ENCODE measurements at places on chromosomes 4 and X. TPM values are rescaled to one million over a fixed set of nuclear protein-coding genes. Genes with fewer than 3 reads are reported as not detected.

Gene RNF150
- 7.9 TPM for total RNA-seq

Gene ATP8A1
- 174 TPM for total RNA-seq

- no peak for DNase-seq
Measured at GRCh38 chrX:149647505-149647904, 15.9 kb upstream of the TMEM185A start.

DNA sequence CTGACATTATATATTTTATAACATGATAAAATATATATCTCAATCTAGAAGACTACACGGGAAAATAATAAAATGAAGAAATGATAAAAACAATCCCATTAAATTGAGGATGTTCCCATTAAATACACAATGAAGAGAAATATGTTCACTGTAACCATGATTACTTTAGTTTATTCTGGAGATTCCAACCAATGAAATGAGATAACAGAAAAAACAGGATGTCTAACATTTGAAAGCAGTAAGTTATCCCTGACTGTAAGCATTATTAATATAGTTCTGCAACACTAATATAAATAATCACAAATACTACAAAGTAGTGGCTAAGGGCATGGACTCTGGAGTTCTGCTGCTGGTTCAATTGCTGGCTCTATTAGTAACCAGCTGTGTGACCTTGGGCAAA is 169.4 kb downstream of the RNF150 start:
- no peak for DNase-seq

- no peak for DNase-seq
Measured at GRCh38 chrX:94942603-94943002, 1268.6 kb downstream of the FAM133A start.

DNA sequence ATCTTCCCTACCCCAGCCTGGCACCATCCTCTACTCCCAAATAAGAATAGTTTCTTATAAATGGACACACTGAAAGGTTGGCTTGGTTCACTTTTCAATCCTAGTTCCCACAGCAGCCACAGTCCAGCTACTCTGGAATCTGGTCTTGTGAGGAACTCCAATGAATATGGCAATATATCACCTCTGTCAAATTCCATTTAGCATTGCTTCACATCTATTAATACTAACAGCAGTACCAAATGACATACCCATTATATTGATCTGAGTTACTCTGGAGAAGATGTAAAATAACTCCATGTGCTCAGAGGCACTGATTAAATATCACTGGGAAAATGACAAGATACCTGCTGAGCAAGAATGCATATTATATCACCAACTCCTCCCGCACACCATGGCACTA is 8.6 kb downstream of the OPHN1 start:
- no peak for DNase-seq

Measured in transverse colon (tissue), 4 donors.